ENCODE measurements at places on chromosomes 1 and 21. TPM values are rescaled to one million over a fixed set of nuclear protein-coding genes. Genes with fewer than 3 reads are reported as not detected.

DNA sequence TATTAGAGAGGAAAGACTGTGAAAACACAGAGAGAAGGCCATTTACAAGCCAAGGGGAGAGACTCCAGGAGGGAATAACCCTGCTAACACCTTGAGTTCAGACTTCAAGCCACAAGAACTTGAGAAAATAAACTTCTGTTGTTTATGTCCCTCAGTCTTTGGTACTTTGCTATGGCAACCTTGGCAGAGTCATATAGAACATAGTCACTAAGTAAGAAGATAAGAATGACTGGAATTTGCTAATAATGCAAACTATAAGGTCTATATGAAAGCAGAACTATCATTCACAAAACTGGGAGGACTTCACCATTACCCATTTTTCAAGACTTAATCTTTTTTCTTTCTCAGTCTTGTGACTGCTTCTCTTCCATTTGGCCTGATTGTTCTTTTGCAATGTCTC lies 767.3 kb upstream of the ADAMTS5 start:
- no peak for DNase-seq

GRCh38 chr1:27554293-27554692 lies 49.7 kb downstream of the AHDC1 start:
- DNase-seq, result no peak

DNA sequence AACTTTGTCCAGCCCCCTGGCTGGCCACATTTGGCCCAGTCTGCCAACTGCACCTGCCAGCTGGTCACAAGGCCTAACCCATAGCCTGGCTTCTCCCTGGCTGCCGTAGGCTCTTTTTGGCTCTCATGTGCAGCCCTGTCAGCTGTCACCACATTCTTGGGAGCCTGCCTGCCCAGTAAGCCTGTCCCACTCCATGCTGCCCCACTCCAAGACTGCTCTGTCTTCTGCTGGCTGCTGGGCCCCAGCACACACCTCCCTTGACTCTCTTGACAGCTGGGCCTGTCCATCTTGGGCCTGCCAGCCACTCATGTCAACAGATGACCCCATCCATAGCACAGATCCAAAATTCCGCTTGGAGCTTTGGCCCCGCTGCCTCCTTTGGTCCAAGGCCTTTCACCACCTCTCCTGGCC lies 74.3 kb upstream of the EDN2 start:
- no peak for DNase-seq

The DOP1B gene
- 12.2 TPM for total RNA-seq

DNA sequence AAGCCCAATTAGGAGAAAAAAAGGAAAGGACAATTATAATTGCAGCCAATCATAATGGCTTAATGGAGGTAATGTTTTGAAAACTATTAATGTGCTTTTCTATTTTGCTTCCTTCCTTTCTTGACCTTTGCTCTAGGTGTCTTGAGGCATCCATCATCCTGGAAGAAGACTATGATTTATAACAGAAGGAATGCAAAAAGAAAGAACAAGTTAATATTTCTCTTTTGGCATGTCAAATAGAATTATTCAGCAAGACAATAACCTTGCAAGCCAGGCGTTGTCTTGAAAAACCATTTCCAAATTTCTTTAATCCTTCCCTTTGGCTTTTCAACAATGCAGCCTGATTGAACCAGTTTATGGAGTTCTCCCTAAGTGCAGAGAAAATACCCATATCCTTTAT lies 107.7 kb upstream of the USP24 start:
- DNase-seq, result no peak

- DNase-seq, result no peak
These were observed 37.6 kb downstream of the RUNX3 start for GRCh38 chr1:24892188-24893153.

The TIE1 gene
- total RNA-seq, result 3.9 TPM

The TRIM58 gene
- total RNA-seq, result not detected

GRCh38 chr21:34836103-34836932 lies 167.5 kb downstream of the CLIC6 start:
- no peak for DNase-seq

DNA sequence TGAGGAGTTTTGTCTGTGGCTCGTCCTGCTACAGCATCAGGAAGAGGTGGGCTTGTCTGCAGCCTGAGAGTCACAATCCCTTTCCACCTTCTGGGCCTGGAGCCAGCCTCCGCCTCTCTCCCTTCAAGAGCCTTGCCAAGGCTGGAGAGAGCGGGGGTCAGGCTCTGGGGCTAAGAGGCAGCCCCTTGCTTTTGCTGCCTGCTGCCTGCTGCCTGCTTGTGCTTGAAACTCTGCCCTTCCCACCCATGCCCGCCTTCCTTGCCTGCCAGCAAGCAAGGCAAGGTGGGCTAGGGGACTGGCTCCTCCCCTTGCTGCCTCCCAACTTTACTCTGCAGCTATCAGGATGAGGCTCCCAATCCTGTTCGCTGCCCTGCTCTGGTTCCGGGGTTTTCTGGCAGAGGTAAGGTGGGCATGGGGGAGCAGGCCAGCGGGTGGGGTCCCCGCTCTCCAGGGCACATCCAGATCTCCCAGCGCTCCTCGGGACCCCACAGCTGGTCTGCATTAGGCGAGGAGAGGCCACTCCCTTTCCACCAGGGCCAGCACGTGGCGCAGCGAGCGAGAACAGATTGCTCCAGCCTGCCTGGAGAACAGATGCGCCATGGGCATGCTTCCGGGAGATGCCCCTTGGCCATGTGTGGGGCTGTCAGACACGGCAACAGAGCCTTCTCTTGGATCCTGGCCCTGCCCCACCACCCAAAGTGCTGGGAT lies 7.5 kb upstream of the PTPN7 start:
- DNase-seq, result no peak

- no peak for DNase-seq
These were observed 156.2 kb upstream of the CTTNBP2NL start for GRCh38 chr1:112239683-112240330.

The PLPPR5 gene
- total RNA-seq, result not detected

The RUNX3 gene
- 151 TPM for total RNA-seq

GRCh38 chr1:113178106-113178505 lies 105.1 kb downstream of the LRIG2 start:
- DNase-seq, result no peak

- DNase-seq, result no peak
These were observed 287.3 kb upstream of the VAMP3 start for GRCh38 chr1:7483634-7484383.

GRCh38 chr1:173190101-173190936 lies 16.8 kb downstream of the TNFSF4 start:
- peak; percentile 63 for DNase-seq

- no peak for DNase-seq
These were observed 46.5 kb upstream of the CRNN start for GRCh38 chr1:152460529-152460899.

The PTGS2 gene
- total RNA-seq, result not detected

The KPRP gene
- total RNA-seq, result not detected

The GBP5 gene
- 0.56 TPM for total RNA-seq

The TPRG1L gene
- total RNA-seq, result 9.6 TPM

- DNase-seq, result no peak
These were observed 464.5 kb downstream of the MATN1 start for GRCh38 chr1:30258876-30259275.

DNA sequence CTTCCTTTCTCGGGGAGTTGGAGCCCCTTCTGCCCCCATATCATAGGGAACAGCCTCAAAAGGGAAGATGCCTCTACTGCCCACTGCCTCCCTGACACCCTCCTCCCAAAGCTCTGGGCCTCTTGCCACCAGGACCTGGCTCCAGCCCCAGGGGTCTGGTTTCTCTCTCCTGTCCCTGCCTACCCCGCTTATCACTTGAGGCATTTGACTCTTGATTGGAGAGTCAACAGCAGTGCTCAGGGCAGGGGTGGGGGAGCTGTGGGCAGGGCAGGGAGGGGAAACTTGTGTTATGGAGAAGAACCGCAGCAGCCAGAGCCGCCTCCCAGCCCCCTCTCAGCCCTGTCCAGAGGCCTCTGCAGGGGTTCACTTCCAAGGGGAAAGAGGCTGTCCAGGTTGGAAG lies 573 bp downstream of the TRIM63 start:
- no peak for DNase-seq

- no peak for DNase-seq
These were observed 1280.7 kb upstream of the TMPRSS15 start for GRCh38 chr21:19684328-19684727.

DNA sequence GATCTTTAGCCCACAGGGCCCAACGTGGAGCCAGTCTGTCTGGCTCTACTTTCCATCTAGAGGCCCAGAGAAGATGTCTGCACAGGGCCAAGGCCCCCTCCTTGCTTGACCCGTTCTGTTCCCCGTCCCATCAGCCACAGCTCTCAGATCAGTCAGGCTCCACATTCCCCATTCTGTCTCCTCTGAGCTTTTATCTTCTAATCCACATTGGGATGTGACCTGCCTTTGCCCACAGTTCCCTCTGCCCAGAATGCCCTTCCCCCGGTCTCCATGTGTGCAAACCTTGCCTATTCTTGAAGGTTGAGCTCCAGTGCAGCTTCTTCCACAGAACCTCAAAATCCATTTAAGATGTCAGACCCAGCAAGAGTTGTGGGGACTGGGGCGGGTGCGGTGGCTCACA lies 53.3 kb upstream of the WASF2 start:
- DNase-seq, result no peak

The UMODL1 gene
- not detected for total RNA-seq

DNA sequence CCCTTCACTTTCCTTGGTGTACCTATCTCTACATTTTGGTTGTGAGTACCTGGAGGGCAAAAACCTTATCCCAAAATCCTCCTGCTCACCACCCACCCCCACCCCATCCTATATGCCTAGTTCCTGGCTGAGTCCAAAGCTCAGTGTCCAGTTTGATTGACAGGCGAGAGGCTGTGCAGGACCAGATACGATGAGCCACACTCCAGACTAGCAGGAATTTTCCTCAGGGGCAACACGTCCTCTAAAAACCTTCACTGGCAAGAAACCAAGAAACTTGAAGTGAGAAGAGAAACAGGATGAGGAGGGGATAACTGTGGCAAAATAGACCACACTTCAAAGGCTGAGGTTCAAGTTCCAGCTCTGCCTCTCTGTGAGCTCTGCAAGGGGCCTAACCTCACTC lies 1.1 kb upstream of the SLAMF8 start:
- no peak for DNase-seq

The PLPP3 gene
- 12.1 TPM for total RNA-seq

The LDLRAD1 gene
- total RNA-seq, result not detected

- DNase-seq, result no peak
These were observed 25.3 kb downstream of the SLC27A3 start for GRCh38 chr1:153800516-153800915.

- DNase-seq, result no peak
These were observed 7.1 kb downstream of the HPCA start for GRCh38 chr1:32893198-32894018.

- no peak for DNase-seq
These were observed 996.7 kb upstream of the ADGRL4 start for GRCh38 chr1:80003250-80003649.

The AXDND1 gene
- total RNA-seq, result 0.40 TPM

- DNase-seq, result no peak
These were observed 2.8 kb downstream of the DOP1B start for GRCh38 chr21:36159356-36159921.

- DNase-seq, result no peak
These were observed 47.6 kb upstream of the CD34 start for GRCh38 chr1:207958376-207959139.

The RIMS3 gene
- total RNA-seq, result 0.74 TPM

DNA sequence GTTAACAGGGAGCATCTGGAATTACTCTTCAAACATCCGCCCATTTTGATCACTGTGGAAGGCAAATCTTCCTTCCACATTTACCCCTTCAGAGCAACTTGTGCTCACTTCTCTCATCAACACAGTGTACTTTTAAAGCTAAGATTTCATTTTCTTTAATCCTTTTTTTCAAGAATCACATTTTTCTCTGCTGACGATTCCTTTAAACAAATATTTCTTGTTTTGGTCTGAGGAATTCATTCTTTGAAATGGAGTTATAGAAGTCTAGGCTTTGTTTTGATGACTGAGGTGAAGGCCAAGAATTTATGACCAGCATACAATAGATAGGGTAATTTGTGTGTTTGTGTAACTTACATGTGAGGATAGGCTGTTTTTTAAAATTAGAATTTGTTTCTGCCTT lies 25.6 kb downstream of the LRRC42 start:
- no peak for DNase-seq

DNA sequence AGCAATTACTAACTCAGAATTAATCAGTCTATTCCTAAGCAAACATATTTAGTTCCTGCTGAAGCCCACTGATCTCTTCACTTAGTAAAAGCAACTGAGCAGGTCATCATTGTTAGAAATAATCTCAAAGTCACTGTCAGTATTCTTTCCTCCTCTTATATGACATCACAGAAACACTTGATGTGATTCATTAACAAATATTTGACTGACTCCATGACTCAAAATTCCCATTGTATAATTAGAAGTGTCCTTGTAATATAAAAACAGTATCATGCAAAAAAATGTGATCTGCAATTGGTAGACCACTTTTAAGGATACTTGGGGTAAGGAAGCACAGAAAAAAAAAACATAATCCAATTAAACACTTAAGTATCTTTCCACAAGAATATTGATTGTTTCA lies 194.4 kb downstream of the DPYD start:
- DNase-seq, result no peak

GRCh38 chr1:150015651-150016131 lies 5.2 kb upstream of the OTUD7B start:
- DNase-seq, result no peak

- no peak for DNase-seq
These were observed 17.0 kb downstream of the ATP5PO start for GRCh38 chr21:33898586-33898985.

- DNase-seq, result no peak
These were observed 1.2 kb downstream of the SPRR2B start for GRCh38 chr1:153070243-153070642.

DNA sequence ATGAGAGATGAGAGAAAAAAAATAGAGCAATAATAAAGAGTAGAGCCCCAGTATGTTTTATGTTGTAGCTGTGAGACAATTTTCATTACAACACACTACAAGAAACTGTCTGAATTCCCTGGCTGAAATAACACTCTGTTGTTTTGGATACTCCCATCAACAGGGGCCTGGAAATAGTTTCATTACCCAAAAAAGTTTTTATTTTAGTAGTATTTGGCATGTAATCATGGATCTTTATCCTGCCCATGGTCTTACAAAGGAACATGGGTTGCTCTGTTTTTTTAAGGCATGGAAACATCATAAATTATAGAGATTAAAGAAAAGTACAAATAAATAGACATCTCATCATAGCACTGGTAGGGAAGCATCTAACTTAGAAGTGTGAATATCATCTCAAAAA lies 56.3 kb downstream of the GNG12 start:
- DNase-seq, result no peak

GRCh38 chr1:160781914-160782689 lies 13.9 kb upstream of the LY9 start:
- DNase-seq, result peak; percentile 88

DNA sequence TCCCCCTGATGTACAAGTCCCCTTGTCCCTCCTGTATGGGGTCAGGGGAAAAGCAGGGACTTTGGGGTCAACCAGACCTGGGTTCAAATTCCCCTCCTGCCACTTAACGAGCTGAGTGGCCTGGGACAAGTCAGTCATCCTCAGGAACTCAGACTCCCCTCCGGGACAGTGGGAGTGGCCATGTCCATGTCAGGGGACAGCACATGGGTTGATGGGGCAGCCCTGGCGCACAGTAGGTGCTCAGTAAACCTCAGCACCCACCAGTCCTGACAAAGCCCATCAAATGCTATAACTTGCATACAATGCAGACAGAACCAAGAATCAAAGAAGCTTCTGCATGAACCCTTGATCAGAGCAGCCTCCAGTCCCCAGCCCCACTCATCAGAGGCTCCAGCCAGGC lies 30.0 kb downstream of the MATN1 start:
- DNase-seq, result no peak

GRCh38 chr1:112727716-112728115 lies 12.6 kb upstream of the PPM1J start:
- DNase-seq, result no peak

- no peak for DNase-seq
These were observed 16.0 kb upstream of the TTC39A start for GRCh38 chr1:51346086-51346942.
